ENCODE measurements at places on chromosomes 2 and 18. TPM values are rescaled to one million over a fixed set of nuclear protein-coding genes. Genes with fewer than 3 reads are reported as not detected.
A peak's percentile ranks its signal among the peaks of the same experiment; 100 is the strongest.

DNA sequence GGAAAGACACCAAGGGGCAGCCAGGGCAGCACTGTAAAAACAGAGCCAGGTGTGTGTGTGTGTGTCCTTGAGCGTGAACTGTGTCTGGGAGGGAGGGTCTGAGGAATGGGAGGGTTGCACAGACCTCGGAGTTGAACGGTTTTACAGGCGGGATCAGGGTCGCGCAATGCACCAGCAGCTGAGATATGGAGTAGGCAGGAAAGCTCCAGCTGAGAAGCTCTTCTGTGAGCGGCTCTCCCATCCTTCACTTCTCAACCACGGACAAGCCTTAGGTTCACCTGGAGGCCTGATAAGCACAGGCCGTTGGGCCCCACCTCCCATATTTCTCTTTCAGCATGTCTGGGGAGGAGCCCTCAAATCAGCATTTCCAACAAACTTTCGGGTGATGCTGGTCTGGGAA is 12.1 kb downstream of the SERTAD2 start:
- no peak for DNase-seq

Gene MC5R
- total RNA-seq: not detected

Gene CD8A
- 0.51 TPM for total RNA-seq

DNA sequence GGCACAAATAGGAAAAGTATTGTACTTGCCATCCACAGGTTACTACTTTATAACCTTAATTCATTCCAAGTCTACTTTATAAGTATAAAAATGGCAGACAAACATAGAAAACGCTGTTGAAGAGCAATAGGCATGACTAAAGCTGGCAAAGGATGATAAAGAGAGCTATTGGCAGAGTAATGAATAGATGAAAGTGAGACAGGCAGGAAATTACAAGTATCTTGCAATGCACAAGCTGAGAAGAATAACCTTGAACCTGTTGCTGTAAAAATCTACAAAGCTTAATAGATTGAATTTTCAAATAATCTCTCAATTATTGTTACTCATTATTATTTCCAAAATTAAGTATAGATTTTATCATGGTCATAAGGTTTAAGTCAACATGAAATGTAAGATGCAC is 8.8 kb downstream of the PELI1 start:
- no peak for DNase-seq

DNA sequence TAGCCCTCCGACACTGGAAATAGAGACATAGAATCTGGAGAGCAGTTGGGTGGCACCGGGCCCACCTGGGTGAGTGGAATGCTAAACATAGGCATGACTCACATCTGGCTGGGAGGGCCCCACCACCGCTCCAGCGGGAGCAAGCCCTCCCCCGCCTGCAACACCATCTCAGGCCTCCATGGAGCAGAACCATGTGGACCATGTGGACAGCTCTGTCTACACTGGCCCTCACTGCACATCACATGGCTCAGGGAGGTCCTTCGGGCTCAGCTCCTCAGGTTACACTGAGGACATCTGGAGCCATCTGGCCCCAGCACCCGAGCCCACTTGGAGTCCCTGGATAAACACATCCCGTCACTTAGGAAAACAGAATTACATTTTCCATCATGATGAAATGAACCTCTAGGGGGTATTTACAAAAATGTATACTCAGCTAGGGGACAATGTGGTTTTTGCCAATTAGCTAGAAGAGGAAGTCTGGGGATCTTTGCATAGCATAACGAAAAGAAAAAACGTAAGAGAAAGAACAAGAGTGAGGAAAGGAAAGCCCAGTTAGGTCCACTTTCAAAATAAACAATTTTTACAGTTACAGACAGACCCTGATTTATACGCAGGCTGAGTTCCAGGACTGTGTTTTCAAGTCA is 30.7 kb upstream of the MLPH start:
- DNase-seq: peak; percentile 84

GRCh38 chr2:113305146-113305545 is 26.4 kb upstream of the PAX8 start:
- DNase-seq: no peak

Gene ARHGAP28
- 1.1 TPM for total RNA-seq

Gene IL1F10
- not detected for total RNA-seq

Gene SH3RF3
- total RNA-seq: 6.6 TPM

GRCh38 chr2:150686391-150686790 is 198.9 kb upstream of the RND3 start:
- no peak for DNase-seq

DNA sequence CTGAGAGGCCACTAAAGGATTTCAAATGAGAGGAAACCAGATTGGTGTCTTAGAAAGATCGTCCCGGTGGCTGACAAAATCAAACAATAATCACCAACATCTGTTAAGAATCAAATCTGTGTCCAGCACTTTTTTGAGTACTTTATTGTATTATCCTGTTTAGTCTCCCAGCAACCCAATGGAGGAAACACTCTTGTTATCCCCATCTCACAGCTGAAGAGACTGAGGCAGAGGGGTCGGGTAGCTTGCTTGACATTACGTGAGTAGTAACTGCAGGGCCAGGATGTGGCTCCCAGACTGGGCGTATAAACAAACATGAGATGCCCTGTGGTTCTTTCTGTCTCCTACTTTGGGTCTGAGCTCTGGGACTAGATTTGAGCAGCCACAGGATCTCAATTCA is 76.0 kb downstream of the KLHL29 start:
- no peak for DNase-seq

Gene CFAP65
- total RNA-seq: not detected

Gene CRYGC
- not detected for total RNA-seq

Measured in Right ventricle myocardium superior (tissue), 1 donor.